ENCODE measurements at places on chromosomes 11 and 22.

DNA sequence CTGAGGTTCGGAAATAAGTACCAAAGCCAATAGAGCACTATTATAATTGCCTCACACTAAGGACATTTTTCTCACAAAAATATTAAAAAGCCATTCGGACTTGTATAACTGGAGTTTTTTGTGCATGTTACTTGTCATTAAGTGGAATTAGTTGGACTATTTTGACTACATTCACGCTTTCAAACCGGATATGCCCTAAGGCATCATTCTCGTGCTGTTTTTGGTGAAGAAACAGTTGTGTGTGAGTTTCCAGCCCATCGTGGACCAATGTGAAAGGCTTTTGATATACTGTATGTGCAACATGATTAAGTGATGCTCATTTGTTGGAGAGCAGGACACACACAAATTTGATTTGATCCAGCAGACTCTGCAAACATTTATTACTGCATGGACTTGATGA lies 192.8 kb downstream of the PGR start:
- DNase-seq = no peak

DNA sequence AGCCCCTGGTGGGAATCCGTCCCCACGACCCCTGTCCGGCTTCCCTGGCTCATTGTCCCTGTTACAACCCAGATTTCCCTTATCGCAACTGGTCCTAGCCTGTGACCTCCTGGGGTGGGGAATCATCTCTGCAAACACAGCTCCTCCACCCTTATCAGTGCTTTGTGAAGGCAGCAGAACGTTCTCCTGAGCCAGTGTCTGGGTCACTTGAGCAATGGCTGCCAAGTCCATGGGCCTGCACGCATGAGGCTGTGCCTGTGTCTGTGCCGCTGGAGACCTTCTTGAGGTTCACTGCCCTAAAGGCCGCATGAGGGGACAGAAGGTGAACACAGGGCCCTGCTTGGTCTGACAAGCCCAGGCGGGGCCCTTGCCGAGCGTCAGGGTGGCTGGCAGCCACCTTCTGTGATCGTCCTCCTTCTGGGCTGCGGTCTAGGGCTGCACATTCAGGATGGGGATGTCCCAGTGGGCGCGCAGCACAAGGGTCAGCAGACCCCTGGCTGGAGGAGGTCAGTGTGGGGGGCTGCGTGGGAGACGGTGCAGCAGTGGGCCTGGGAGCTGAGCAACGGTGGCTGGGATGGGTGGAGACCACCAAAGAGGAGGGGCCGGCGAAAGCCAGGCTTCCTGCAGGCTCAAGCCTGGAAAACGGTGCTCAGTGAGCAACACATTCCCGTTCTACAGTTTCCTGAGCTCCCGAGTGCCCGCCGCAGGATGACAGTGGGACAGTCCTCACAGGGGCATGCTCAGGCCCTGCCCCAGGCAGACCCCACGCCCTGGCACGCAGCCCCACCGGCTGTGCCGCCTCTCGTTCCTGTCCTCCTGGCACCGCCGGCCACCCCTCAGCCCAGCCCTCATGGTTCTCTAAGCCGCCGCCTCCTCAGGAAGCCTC lies 74.1 kb downstream of the CDKN1C start:
- no peak for DNase-seq

DNA sequence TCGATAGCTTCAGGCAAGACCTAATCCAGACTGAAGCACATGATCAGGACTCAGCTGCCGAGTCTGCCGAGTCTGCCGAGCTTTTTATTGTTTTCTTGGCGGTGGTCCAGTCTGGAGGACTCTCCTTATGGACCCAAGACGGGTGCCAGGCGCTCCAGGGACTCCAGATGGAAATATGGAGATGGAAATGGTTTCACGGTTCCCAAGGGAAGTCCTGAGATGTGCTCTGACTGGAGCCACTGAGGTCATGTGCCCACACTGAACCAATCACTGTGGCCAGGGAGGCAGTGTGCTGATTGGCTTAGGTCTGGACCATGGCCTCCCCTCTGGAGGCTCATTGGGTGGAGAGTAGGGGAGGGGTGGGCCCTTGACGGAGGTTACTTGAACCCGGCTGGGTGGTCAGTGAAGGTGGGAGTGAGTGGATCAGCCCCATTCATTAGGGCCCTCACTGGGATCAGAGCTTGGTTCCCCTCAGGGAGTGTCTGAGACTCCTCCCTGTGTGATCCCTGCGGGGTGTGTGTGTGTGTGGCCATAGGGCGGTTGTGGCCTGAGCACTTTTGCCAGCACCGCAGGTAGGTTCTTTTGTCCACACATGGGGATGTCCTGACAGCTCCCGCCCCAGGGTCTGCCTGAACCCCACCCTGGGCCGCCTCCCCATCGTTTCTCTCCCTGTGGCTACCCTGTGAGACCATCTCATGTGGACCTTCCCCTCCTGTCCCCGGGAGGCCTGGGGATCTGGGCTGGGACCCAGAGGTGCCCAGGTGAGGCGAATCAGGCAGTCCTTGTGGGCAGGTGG lies 14.0 kb downstream of the RPS6KA4 start:
- no peak for DNase-seq

DNA sequence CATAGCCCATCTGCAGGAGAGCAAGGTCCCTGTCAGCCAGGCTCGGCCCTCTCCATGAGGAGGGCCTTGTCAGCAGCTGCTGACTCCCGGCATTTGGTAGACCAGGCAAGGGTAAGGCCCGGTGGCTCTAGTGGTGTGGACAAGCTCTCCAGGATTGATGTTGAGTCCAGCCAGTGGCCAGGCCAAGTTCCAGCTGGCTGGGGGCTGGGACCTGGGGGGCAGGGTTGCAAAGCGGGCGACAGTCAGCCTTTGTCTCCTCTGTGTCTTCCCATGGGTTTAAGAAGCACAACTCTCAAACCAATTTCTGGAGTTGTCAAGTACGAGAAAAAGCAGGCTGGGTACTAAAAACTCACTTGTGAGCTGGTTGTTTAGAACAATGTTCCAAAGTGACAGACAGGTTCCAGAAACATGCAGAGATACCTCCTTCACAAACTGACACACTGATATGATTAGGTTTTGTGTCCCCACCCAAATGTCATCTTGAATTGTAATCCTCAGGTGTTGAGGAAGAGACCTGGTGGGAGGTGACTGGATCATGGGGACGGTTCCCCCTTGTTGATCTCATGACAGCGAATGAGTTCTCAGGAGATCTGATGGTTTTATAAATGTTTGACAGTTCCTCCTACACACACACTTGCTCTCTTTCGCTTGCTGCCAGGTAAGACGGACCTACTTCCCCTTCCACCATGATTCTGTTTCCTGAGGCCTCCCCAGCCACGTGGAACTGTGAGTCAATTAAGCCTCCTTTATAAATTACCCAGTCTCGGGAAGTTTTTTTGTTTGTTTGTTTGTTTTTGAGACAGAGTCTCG lies 52.3 kb upstream of the SERPIND1 start:
- no peak for DNase-seq

GRCh38 chr11:64258356-64258755 lies 7.0 kb downstream of the PLCB3 start:
- no peak for DNase-seq

- no peak for DNase-seq
Observed at GRCh38 chr22:31329453-31330215, 16.5 kb downstream of the PATZ1 start.

DNA sequence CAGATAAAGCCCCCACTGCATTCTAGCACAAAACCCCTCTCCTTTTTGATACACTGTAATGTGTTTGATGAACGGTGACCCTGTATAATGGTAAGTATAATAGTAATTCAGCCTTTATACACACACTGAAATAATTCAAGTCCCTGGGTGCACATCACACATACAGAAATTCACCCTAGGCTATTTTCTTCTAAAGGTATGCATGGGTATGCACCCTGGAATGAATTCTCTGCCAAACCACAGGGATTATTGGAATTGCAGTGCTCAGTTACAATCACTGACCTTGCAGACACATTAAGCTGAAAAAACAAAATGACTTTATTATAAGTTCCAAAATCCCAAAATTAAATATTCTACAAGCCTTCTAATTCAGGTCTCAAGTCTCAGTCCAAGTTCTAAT lies 245.9 kb upstream of the FAT3 start:
- DNase-seq = no peak

DNA sequence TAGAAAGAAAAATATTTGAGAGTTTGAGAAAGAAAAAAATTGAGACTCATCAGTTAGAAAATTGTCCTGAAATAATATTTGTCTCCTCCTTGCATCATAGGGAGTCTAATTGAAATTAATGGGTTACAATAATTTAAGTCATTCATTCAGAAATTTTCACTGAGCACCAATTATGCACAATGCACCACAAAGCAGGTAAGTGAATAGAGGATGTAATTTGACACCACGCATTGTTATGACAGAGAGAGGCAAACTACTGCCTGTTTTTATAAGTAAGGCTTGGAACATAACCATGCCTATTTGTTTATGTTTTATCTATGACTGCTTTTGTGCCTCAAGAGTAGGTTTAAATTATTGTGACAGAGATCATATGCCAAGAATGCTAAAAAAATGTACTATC lies 537.9 kb upstream of the FAT3 start:
- DNase-seq = no peak

GRCh38 chr22:16717699-16718558 lies 107.3 kb downstream of the XKR3 start:
- no peak for DNase-seq

DNA sequence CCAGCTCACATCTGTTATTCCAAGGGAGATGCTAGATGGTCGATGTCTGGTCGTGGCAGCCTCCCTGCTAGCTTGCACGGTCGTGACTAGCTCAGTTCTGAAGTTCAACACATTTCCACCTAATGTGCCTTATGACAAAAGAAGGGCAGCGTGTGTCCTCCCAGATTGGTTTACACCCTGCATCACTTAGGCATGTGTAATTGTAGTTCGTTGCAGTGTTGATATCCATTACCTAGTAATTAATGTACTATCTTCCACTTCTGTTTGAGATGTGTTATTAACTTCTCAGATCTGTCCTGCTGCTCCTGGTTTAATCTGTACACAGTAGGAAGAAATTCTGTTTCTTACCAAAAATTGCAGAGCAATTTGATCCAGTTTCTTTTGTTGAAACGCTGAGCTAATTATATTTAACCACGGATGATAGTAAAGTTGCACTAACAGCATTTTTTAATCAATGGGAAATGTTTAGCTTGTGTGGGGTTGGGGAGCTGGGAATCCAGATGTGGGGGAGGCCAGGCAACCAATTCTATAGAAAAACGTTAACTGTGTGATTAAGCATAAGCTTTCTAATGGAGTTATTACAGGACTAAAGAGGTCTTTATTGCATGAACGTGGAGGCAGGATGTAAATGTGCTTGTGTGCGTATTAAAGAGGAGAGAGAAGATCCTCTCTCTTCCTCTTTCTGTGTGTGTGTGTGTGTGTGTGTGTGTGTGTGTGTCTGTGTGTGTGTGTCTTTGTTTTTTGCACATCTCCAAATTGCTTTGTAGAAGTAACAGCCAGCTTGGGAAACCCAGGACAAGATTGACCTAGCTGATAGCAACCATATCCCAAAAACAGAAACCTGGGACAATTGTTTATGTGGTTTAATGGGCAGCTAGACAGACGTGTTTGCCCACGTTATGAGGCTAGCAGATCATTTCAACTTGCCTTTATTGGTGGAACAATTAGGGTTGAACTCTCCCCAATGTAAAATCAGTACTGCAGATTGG lies 145.7 kb upstream of the TTC12 start:
- no peak for DNase-seq

DNA sequence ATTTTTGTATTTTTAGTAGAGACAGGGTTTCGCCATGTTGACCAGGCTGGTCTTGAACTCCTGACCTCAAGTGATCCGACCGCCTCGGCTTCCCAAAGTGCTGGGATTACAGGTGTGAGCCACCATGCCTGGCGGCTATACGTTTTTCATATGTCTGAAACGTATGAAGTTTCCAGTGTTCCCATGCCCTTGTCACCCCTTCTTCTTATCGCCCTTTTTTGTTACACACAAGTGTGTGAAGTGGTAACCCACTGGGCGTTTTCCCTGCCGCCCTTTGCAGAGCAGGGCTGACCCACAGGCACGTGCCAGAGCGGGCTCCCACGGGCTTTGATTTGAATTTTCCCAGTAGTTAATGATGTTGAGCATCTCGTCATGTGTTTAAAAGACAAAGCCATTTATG lies 17.0 kb downstream of the PIM3 start:
- DNase-seq = no peak

- no peak for DNase-seq
Observed at GRCh38 chr22:47402876-47403525, 640.6 kb downstream of the TBC1D22A start.

GRCh38 chr11:116364348-116364747 lies 408.4 kb downstream of the BUD13 start:
- no peak for DNase-seq

DNA sequence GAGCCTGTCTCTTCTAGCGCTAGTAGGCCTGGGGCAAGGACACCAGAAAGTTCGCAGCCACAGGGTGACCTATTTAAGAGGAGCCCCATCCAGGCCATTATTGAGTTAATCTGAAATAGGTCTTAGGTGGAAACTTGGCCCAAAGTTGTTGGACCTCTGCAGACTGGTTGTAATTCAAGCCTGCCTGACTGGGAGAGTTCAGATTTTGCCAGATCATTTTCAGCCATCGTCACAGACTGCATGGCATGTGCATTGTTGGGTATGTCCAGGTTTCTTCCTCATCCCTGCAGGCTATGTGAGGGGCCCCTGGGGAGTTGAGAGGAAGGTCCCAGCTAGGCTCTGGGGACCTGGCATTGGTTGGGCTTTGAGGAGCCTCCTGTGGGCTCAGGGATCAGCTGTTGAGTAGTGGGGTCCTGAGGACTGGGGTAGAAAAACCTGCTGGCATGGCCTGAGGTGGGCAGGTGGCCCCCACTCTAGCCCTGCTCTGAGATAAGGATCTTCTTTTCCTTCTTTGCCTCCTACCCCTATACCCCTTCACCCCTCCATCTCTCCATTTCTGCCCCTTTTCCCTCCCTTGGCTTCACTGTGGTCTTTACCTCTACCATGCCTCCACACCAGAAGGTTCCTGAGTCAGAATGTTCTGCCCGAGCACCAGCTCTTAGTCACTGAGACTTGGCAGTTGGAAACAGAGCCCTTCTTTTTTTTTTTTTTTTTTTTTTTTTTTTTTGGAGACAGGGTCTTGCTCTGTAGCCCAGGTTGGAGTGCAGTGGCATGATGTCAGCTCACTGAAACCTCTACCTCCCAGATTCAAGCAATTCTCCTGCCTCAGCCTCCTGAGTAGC lies 112.7 kb downstream of the MORC2 start:
- DNase-seq = no peak

- DNase-seq = no peak
Observed at GRCh38 chr22:46941968-46942798, 179.7 kb downstream of the TBC1D22A start.

GRCh38 chr22:41828516-41828915 lies 4.4 kb upstream of the SREBF2 start:
- no peak for DNase-seq

DNA sequence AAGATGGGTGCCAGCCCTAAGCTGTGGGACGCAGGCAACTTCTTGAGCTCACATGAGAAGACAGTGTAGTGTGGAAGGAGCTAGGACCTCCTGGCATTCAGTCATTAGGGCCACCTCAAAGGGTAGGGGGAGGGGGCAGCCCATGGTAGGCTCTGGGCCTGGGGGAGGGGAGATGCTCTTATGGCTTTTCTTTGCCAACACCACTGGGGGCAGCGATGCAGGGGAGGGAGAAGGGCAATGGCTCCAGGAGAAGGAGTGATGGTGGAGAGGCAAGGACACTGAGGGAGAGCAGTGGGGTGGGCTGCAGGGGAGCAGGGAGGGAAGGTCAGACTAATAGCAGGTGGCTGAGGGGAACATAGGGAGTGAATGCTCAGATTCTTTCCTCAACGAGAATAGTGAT lies 63.3 kb upstream of the SUSD2 start:
- no peak for DNase-seq
